Caudate nucleus (tissue), 63 donors: ENCODE measurements at places on chromosomes 3 and 15.
A peak's percentile ranks its signal among the peaks of the same experiment; 100 is the strongest.

DNA sequence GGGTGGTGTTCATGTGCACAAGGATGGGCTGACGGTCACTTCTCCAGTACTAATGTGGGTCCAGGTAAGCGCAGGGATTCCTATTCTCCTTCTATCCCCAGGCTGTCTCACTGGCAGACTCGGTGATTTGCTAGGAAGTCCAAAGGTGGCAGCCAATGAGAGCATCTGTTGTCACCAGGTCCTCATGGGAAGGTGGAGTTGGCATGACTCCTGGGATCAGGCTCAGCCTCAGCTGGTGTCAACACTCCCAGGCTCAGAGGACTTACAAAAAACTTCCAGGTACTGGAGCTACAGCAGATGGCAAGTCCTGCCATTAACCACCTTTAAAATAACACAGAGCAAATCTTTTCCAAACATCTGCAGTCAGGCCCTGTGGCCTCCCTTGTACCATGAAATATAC lies 13.8 kb downstream of the XYLB start:
- DNase-seq = no peak

DNA sequence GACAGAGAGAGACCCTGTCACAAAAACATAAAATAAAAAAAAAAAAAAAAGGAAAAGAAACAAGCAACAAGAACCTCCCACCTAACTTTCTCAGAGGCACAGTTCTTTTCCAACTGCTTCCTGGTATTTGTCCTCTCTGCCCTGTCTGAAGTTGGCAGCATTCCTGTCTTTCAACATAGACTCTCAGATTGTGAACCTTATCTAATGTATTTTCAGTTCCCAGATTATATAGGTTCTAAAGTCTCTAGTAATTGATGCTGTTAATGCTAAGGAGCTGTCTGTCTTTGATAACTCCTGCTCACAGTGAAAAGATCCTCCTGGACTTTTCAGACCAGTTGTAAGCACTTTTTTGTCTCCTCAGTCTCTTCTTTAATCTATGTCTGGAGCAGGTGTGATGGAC lies 199.5 kb upstream of the P2RY1 start:
- DNase-seq = no peak

- DNase-seq = no peak
Measured at GRCh38 chr3:196778755-196779154, 39.1 kb downstream of the PAK2 start.

DNA sequence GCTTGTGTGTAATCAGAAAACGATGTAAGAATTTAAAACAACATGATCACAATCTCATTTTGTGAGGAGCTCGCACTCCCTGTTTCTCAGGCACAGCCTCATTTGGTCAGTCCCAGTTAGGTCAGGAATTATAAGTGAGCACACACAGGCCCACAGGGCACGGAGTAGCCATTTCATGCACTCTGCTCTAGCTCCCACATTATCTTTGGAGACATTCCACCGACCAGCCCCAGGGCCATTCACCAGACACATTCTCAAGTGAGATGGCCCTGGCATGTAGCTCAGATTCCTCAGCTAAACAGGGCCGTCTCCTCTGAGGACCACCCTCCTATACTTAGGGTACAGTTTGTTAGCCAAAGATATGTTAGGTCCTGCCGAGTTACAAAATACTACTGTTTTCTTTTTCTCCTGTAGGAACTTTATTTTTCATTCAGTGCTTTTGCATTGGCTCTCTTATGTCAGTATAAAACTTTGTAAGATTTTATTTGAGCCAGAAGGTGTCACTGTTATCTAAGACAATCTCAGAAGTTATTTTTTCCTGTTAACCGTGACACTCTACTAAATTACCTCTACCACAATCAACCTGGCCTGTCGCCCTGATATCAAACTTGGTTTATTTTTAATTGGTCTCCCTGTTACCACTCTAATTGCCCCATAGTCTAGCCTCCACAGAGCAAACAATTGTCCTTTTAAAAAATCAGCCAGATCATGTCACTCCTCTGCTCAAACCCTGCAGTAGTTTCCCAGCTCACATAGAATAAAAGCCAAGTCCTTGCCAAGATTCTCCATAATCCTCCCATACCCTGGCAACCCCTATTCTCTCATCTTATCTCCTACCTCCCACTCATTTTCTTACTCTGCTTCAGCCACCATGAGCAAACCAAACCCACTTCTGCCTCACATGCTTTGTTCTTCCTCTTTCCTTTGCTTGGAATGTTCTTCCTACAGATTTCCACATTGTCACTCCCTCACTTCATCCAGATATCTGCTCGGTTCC lies 105.7 kb downstream of the PPP2R3A start:
- DNase-seq = no peak

- no peak for DNase-seq
Measured at GRCh38 chr3:59386165-59386564, 336.3 kb upstream of the CFAP20DC start.

DNA sequence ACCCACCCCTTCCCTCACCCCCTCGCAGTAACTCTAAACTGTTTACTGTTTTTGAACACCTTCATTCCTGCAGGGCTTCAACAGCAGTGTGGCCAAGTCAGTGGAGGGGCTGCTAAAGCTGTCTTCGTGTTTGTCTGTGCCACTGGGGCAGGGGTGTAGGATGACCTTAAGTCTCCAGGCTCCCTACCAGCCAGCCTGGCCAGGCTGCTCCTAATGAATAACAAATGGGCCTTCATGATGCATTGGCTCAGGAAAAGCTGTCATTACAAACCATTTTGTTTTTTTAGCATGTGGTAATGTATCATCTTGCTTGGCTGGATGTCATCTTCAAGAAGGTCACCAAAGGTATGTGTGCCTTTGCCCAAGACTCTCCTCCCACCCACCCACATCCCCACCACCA lies 372.2 kb upstream of the WNT5A start:
- DNase-seq = no peak

GRCh38 chr15:33801954-33802353 lies 166.3 kb upstream of the CHRM5 start:
- DNase-seq = no peak

DNA sequence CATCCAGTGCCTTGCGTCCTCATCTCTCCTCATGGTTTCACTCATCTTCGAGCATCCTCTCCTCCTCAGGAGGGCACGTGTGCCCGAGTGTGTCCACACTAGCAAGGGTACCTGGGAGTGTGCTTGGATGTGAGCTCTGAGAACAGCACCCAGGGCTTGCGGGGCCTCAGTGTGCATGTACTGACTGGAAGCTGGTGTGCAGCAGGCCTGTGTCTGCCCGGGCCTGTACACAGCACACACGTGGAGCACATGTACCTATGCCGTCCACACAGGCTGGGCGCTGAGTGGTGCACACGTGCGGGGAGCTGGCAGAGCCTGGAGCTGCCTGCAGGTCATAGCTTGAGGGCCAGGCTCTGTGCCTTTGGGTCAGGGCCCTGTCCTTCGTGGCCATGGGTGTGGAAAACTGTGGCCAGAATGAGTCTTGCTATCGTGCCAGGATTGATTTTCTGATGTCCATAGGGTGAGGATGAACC lies 34.9 kb downstream of the TSPAN3 start:
- no peak for DNase-seq

DNA sequence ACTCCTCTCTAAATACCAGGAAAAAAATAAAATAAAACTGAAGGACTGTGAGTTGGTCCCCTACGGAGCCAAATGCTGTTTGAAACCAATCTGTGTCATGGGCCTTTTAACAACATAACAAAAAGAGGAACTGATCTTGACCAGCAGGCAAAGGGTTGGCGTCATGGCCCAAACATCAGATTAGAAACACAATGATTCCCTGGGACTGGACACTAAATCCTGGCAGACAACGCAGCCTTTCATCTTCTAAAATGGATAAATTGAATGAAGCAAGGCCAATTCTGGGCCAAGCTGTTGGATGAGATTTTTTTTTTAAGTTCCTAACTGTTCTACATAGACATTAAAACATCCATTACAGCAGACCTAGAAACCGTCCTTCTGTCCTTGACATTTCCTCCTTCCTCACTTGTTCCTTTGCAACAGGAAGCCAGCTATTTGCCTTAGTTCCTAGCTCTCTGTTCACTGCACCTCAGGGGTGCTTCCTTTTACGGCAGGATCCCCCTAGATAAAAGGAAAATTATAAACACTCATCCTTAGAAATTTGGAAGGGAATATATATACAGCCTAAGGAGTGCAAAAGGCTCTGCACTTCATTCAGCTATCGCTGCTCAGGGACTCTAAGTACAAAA lies 21.6 kb upstream of the TAFA4 start:
- no peak for DNase-seq

GRCh38 chr3:73716418-73716817 lies 91.7 kb upstream of the PDZRN3 start:
- DNase-seq = no peak

DNA sequence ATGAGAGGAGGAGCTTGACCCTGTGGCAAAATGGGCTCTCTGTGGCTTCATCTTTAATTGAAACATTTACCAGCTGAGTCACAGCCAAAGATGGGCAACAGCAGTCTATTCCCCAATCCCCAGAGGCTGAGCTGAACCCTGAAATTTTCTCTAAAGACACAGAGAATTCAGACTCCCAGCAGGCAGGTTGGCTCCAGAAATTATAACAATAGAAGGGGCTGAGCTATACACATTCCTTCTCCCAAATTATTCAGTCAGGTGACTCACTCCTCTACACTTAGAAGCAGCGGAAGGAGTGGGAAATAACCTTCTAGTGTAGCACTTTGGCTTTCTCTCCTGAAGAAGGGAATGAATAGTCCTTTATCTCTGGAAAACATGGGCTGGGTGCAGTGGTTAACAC lies 264.3 kb upstream of the ARHGEF26 start:
- DNase-seq = no peak

DNA sequence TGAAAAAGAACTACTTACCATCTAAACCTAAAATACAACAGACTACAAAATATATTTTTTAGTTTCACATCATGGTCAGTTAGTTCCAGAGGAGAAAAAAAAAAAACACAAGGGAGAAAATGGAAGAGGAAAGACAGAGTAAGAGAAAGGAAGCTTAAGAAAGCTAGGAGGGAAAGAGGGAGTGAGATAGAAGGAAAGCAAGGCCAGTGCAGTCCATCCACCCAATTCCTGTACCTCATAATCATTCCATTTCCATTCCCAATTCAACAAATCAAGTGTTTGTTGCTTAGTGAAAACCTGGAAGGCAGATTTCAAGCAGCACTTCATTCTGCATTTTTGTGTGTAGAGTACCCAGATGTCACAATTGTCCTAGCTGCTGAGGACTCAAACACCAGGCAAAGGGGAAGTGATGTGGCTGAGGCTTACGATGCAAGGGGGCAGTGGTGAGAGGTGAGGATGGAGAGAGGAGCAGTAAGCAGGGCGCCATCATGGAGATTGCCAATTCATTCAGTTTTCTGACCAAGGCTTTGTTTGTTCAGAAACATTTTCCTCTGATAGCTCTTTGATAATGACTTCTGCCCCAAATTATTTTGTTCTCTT lies 83.6 kb upstream of the GSK3B start:
- DNase-seq = no peak

GRCh38 chr3:7630925-7631324 lies 770.0 kb downstream of the GRM7 start:
- DNase-seq = no peak

- DNase-seq = no peak
Measured at GRCh38 chr15:60722328-60723112, 243.6 kb upstream of the ICE2 start.

- no peak for DNase-seq
Measured at GRCh38 chr3:173938616-173939015, 541.1 kb downstream of the NLGN1 start.

DNA sequence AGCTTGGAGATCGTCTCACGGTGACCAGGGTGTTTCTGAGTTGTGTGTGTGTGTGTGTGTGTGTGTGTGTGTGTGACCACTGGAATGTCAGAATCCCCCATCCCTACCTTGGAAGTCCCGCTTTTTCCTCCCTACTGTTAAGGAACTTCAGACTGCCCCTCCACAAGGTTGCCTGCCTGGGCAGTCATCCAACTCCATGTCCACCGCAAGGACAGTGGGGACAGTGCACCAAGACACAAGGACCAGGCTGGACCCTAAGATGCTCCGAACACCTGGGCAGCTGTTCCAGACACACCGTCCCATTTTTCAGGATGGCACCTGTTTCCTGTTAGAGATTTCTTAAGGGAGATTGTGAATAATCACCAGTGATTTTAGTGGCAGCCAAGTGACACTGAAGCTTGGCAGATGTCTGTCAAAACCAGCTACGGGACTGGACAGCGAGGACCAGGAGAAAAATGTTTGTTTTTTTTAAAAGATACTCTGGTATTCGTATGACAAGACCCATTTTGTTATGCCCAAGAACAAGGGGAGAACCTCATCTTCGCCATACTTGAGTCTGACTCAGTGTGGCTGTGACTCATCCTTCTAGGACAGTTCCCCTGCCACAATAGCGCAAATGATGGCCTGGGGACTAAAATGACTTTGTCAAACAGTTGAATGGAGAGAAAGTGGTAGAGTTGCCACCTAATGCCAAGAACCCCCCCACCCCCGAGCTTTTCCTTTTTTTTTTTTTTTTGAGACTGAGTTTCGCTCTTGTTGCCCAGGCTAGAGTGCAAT lies 15.5 kb downstream of the PAQR9 start:
- no peak for DNase-seq

GRCh38 chr15:29925227-29926082 lies 103.2 kb upstream of the TJP1 start:
- DNase-seq = no peak

DNA sequence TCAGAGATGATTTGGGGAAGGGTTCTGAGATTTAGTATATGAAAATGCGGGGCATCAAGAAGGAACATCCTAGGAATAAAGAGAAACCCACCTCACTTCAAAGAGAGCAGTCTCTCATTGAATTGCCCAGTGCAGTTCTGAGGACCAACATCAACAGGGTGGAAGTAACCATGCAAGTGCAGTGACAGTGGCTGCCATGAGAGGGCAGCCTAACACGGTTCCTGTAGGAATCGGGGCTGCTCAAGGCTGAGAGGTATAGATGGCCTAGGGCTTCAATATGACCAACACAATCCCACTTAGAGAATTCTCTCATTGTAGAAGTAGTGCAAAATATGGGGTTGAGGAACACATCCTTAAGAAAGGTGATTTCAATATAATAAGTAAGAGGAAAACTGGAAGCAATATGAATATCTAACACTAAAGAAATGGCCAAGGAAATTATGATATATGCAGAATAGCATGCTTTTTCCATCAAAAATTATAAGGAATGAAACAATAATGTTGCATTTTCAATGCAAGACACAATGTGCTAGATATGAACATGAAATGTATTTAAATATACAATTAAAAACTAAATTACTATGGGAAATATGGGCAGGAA lies 51.1 kb upstream of the ARRDC4 start:
- no peak for DNase-seq

DNA sequence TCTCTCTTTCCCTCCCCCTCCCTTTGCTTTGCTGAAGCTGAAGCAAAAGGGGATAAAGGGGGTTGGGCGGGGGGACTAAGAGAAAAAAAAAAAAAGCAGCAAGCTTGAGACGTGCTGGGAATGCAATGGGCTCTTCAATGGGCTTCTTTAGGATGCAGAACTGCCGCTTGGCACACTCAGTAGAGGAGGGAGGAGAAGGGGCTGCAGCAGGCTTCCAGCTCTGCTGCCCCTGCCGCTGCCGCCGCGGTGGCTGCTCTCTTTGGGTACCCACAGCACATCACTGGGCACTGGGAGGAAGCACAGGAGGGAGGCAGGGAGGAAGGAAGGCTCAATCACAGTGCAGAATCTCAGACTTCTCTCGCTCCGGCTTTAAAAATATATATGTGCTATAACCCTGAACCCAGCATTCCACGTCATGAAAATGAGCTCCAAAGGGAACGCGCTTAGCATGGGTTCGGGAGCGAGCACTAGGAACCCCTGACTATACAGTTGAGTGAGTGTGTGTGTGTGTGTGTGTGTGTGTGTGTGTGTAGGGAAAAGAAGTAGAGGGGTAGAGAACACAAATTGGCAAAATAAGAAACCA lies 3.5 kb downstream of the SLITRK3 start:
- peak; percentile 30 for DNase-seq
